ENCODE measurements at places on chromosomes 6 and 20.

DNA sequence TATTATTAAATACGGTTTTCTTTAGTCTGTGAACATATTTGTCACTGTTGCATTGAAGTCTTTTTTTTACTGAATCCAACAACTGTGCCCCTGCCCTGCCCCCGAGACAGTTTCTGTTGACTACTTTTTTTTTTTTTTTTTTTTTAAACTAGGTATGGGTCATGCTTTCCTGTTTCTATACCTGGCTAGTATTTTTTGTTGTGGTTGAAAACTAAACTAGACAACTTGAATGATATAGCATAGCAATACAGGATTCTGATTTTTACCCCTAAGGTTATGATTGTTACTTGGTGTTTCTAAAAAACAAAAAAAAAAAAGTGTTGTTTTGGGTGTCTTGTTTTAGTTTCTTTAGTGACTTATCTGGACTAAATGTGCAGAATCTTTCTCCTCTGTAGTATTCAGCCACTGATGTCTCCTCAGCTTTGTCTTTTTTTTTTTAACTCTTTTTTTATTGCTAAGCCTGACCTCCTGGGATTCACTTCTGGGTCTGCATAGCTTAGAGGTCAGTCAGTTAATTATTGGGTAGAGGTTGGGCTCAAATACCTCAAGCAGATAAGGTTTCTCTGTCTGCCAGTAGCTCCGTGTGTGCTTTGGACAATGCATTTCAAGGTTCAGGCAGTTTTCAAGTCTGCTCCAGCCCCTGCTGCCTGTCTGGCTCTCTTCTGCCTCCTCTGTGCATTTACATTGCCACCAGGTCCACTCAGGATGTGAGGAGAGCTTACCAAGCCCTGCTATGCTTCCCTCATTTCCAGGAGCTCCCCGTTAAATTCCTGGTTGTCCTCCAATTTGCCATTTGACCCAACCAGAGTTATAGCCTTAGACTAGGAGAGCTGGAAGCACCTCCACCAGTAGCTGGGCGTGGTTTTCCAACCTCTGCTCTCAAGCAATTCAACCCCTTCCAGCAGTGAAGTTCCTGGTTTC, 91.4 kb downstream of the SYNDIG1 start:
- no peak for DNase-seq

DNA sequence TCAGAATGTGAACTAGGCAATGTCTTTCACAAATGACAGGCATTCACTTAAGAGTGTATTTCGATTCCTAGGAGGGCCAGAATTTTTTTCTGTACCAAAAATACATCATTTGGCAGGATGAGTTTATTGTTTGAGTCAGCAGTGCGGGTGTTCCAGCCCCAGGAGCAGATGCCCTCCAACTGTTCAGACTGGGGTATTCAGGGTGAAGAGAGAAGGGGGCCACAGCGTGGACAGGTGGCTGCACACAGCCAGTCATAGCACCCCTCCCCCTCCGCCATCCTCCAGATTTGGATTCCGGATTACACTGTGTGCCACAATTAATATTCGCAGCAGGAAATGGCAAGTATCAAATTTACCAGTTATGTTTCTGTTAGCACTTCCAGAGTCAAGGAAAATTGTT, 38.6 kb downstream of the RIPOR2 start:
- DNase-seq: no peak

DNA sequence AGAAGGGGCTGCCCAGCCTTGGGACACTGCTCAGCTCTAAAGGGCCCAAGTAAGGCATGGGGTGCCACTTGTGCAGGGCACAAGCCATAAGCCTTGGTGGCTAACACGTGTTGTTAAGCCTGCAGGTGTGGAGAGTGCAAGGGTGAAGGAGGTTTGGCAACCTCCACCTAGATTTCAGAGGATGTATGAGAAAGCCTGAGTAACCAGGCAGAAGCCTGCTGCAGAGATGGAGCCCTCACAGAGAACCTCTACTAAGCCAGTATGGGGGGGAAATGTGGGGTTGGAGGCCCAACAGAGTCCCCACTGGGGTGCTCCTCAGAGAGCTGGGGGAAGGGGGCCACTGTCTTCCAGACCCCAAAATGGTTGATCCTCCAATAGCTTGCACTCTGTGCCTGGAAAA, 32.6 kb downstream of the SERINC1 start:
- DNase-seq: no peak

DNA sequence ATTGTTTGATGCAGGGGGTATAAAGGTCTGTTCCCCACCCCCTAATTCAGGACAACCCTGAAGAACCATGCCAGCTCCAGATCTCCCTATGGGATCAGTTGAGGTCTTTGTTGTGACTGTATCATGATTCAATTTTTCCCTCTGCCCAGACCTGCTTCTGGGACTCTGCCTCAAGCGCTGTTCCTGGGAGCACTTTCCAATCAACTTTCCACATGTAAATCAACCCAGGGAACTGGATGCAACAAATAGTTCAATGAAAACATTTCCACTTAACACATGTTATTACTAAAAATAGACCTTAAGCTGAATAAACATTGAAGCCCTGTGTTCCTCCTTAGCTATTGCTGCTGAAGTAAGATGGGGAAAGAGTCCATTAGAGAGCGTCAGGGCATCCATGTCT, 139.5 kb downstream of the C6orf58 start:
- no peak for DNase-seq

Data from chondrocyte (in vitro differentiated cells).